NCI-H187 treated with DMSO at 0.1 percent for 48 hours (cell line): ENCODE measurements at places on chromosomes 2 and 18.

DNA sequence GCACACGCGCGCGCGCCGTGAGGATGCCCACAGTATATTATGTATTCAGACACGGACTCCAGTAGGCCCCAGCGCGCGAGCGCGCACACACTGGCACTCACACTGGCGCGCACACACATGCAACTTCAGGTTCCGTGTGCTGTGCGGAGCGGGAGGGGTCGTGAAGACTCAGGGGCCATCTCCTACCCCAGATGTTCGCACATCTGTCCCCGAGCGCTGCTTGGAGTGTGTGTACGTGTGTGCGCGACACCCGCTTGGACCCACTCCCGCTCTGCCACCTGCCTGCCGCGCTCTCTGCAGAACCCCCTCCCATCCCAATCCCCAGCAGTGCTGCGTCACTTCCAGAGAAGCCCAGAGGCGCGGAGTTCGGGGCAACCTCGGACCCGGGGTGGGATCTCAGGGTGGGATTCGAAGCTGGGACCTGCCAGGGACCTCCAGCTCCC lies 2.6 kb downstream of the NRP2 start:
- DNase-seq = no peak

- no peak for DNase-seq
Measured at GRCh38 chr2:102499558-102499957, 26.5 kb downstream of the SLC9A4 start.

DNA sequence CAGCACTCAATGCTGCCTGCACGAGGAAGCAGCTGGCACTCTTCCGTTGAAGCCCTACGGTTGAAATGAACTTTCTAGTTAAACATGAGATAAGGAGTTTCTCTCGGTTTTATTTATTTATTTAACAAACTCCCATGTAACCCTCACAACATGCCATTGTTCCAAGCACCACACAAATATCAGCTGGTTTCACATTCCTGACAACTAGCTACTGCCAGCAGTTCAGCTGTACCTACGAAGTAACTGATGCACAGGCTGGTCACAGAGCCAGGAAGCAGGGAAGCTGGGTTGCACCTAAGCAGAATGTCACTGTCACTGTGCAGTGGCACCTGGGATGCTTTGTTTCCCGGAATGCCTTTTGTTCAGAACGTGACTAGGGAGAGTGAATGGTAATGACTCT lies 18.1 kb downstream of the TIMM21 start:
- no peak for DNase-seq

DNA sequence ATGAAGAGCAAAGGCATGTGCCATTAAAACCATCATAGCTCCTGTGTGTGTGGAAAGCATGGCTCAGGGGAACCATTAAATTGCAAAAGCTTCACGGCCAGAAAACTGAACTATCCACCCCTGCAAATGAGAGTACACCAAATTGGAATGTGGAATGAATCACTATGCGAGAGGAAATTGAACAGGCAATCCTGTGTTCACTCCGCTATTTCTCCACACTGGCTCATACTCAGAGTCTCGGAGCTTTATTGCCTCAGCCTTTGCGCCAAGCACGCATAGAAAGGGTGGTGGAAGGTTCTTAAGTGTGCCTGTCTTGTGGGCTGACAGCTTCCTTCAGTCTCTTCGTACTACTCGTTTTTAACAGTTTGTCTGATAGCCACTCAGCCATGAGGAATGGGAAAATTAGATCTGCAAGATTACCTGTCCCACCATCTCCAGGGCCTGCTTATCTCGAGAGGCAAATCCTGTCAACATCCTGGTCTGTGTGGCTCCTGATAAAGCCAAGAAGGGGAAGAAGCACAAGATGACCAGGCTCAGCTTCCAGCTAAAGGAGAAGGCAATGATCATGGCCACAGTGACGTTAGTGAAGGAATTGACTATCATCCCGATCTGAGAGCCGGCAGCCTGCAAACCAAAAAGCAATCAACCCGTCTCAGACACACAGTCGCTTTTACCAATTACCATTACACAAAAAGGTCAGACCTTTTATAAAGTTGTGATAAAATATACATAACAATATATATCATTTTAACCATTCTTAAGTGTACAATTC lies 34.9 kb downstream of the G6PC2 start:
- DNase-seq = no peak

- DNase-seq = no peak
Measured at GRCh38 chr18:3748086-3748485, 298.1 kb downstream of the TGIF1 start.
